Activated CD8-positive, alpha-beta memory T cell treated with anti-CD3 and anti-CD28 coated beads, Interleukin-2, amount 50 U/mL, for 48 hours (primary cell): ENCODE measurements at places on chromosomes 7 and 10.

- no peak for DNase-seq
Observed at GRCh38 chr10:62671104-62671503, 133.4 kb upstream of the ADO start.

DNA sequence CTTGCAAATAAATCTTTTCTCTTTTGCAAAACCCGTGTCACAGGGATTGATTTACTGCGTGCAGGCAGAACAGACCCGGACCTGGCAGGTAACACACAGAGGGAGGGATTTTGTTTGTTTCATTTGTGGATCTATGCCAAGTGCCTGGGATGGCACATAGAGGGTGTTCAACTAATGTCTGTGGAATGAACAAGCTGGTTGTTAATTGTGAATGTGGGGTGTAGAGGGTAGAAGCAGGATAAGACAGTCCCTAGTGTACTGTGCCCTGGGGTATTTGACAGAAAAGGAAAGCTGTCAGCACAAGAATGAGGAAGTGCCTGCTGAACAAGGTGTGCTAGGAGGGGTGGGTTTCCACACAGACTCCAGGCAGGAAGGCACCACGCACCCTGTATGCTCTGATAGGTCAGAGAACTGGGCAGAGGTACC lies 331.8 kb downstream of the CALN1 start:
- DNase-seq, result no peak

GRCh38 chr10:69503896-69504265 lies 52.6 kb downstream of the TSPAN15 start:
- peak; percentile 39 for DNase-seq

- no peak for DNase-seq
Observed at GRCh38 chr10:119391440-119392251, 150.9 kb downstream of the RGS10 start.

- no peak for DNase-seq
Observed at GRCh38 chr10:112091703-112092102, 91.9 kb downstream of the GPAM start.

GRCh38 chr7:133783276-133783675 lies 343.9 kb upstream of the LRGUK start:
- no peak for DNase-seq

- DNase-seq, result no peak
Observed at GRCh38 chr7:92612501-92612900, 22.3 kb upstream of the FAM133B start.

DNA sequence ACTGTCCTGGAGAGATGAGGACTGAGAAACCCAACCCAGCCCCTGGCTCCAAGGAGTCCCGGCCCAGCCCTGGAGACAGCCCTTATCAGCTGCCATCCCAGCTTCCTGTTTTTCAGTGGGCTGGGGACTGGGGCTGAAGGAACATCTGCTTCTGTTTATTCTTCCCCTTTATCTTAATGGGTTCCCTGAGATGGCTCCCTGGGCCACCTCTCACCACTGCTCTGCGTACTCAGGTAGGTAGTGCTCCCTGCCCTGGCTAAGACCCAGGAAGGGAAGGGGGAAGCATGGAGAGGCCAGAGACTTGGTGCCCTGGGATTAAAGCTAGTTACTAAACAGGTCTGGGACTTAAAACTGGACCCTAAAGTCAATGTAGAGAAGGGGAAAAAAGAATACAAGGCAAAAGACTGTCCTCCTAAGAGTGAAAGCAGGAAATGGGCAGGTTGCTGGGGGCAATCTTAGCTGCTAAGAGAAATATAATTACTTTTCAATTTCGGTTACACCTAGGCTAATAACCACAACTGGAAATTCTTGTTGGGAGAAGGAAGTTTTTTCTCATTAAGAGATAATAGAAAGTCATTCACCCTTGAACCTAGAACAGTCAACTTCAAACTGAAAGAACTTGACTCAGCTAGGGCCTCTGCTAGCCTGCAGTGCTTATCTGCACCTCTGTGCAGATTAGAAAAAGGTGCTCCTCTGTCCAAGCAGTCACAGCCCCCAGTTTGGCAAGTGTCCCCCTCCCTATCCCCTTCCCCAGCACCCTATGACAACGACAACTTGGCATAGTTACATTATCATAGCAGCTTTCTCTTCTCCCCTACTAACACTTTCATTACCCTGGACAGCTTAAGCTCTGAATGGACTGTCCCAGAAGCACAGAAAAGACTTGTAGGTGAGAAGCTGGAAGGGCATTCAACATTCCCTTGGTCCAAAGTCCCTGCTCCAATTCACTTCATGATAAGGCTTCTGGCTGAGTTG lies 65.6 kb upstream of the KDM7A start:
- no peak for DNase-seq

GRCh38 chr7:131583430-131583829 lies 27.0 kb upstream of the PODXL start:
- no peak for DNase-seq

- DNase-seq, result peak; percentile 57
Observed at GRCh38 chr7:98470485-98471240, 69.8 kb upstream of the BAIAP2L1 start.

DNA sequence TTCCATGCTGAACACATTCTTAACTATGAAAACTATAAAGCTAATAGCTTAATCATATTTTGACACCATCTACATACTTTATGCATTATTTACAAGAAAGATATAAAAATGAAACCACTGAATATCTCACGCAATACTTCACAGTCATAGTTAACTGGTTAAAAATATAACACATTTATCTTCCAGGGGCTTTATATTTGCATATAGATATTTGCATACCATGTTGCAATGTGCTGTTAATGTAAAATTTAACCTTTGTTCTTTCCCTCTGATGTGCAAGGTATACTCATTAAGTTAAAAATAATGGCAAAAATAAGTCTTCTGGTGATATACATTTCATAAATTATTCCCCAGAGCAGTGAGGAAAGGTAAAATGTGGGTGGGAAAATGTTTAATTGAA lies 76.9 kb upstream of the MGMT start:
- DNase-seq, result no peak

DNA sequence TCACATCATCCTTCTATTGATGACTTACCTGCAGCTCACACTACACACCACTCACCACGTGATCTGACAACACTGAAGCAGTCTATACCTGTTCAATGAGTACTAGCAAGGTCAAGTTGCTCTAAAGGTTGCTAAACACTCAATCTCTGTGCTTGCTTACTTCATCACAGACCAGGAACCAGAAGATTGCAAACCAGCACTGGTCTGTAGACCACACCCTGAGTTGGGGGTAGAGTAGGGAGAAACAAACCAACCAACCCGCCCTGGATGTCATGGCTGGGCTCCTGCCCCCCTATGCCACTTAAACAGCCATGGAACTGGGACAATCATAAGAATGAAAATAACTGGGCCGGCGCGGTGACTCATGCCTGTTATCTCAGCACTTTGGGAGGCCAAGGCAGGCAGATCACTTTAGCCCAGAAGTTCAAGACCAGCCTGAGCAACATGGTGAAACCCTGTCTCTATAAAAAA lies 19.6 kb downstream of the DLG5 start:
- no peak for DNase-seq

DNA sequence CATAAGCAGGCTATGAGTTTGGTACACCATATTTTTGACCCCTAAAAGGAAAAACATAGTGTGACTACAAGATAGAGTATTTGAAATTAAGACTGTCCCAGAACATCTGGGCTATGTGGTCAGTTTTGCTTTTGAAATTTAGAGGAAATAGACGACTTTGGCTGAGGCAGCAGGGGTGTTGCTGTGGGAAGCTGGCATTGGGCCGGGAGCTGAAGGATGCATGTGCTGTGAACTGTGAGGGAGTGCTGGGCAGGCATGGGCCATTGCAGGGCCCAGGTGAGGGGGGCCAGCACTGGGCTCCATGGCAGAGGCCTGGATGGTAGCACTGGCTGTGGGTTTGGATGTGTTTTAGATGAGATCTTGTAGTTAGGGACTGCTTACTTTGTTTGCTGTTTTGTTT lies 168.3 kb downstream of the BMPER start:
- DNase-seq, result no peak

- peak; percentile 71 for DNase-seq
Observed at GRCh38 chr7:37352974-37353948, 95.4 kb downstream of the ELMO1 start.

DNA sequence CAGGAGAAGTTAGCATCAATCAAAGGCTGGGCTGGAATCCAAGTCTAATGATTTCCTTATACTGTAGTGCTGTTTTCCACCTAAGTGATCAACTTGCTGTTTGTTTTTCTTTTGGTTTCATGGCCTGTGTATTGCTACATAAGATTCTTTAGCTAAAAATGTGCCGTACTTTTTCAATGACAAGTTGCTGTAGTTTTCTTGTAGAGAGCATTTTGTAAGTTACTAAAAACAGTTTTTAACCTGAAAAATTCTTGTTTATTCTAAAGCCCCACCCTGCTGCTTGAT lies 1.3 kb downstream of the HELLS start:
- DNase-seq, result no peak

- DNase-seq, result no peak
Observed at GRCh38 chr10:117442521-117442920, 67.3 kb upstream of the PDZD8 start.

GRCh38 chr7:73438547-73439409 lies 5.2 kb downstream of the FZD9 start:
- no peak for DNase-seq

DNA sequence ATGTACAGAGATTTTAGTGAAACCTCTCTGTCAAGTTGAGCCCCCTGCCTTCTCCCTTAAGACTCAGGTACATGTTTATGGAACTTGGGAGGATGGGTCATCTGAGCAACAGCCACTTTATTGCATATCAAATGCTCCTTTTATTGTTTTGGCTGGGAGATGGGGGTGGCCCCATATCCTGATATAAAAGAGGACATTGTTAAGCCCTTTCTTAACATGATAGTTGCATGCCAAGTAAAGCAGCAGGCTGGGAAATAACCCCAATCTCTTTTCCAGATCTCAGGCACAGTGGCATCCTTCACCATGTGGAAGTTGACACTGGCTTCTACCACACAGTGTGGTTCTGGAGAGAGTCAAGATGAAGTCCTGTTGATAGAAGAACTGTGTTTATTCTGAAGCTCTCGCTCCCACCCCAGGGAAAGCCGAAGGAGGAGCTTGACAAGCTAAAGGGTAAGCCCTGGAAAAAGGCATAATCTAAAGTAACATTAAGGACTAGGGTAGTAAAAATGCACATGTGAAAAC lies 746.7 kb downstream of the SUGCT start:
- DNase-seq, result no peak

DNA sequence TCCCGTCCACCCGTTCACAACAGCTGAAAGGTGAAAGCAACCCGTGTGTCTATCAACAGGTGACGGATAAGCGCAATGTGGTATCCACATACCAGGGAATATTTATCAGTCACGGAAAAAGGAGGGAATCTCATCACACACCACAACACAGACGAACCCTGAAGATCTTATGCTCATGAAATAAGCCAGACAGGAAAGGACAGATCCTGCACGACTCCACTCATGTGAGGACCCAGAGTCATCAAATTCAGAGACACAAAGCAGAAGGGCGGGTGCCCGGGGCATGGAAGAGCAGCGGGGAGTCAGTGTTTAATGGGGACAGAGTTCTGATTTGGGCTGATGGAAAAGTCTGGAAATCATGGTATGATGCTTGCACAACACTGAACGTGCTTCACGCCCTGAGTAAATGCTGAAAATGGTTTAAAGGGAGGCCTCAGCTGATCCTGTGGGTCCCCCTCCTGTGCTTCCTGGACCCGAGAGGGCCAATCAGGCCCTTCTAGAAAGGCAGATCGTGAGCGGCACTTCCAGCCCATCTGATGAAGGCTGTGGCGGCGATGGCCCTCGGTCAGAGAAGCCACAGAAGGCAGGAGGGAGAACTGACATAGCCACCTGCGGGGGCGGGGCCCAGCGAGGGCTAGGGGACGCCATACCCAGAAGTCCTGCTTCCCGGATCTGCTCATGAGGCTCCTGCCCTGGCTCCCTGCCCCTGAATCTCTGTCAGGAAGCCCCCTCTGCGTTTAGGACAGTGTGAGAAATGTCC lies 19.1 kb downstream of the WDR86 start:
- DNase-seq, result no peak

DNA sequence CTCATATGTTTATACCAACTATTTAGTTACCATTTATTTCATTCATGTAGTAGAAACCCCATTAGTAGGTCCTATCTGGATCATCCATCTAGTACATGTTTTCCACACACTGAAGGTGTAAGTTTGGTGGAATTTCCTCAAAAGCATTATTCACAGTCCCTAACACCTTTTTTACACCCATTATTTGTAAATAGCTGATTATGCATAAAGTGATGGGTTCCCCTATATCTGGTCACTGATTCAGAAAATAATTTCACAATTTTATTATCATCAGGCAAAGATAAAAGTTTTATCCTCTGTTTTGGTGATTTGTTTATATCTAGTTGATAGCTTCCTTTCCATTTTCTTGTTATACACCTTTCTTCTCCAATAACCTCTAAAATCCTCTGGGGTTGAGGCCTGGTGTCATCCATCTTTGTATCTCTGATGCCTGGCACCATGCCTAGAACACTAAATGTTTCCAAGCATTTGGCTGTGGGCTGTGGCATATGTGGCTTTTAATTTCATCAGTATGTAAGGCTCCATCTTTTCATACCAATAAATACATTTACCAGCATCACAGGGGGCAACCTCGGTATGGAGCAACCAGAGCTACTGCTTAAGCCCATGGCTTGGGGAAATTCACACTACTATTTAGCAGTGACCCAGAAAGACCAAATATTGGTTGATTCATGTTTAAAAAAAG lies 1089.5 kb upstream of the LRRN3 start:
- DNase-seq, result no peak

- DNase-seq, result no peak
Observed at GRCh38 chr7:117072620-117073118, 119.4 kb downstream of the ST7 start.
